ENCODE measurements at places on chromosomes 6 and 20. TPM values are rescaled to one million over a fixed set of nuclear protein-coding genes. Genes with fewer than 3 reads are reported as not detected.

Gene CNKSR3
- total RNA-seq: 10.5 TPM

Gene TMX4
- total RNA-seq: 45.2 TPM

Gene SH3BGRL2
- 22.4 TPM for total RNA-seq

Gene CRISP2
- total RNA-seq: not detected

GRCh38 chr20:60565083-60565482 lies 606.9 kb downstream of the CDH26 start:
- no peaks in the 10 kb centered on the region for H3K4me1 ChIP-seq
- H3K36me3 ChIP-seq: no peaks in the 10 kb centered on the region
- H3K4me3 ChIP-seq: no peak overlapping the region
- H3K27me3 ChIP-seq: no peaks in the 10 kb centered on the region

DNA sequence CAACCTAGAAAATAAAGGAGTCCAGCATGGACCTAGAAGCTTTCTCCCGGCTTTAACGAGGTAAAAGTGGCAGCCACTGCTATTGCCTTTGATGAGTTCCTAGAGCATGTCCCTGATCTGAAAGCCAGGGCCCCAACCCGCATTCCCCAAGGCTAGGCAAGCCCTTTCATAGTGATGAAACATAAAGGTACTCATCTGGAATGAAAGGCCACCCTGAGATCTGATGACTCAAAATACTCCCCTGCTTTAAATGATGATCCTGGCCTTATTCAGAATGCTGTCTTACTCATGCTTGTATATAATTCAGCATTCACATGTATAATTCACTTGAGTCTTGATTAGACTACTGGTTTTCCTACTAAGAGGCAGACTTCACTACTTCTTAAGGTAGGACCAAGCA lies 21.3 kb downstream of the TTPAL start:
- DNase-seq: no peak
- H3K27me3 ChIP-seq: no peaks in the 10 kb centered on the region
- peak overlapping the region; percentile 80 for H3K27ac ChIP-seq

DNA sequence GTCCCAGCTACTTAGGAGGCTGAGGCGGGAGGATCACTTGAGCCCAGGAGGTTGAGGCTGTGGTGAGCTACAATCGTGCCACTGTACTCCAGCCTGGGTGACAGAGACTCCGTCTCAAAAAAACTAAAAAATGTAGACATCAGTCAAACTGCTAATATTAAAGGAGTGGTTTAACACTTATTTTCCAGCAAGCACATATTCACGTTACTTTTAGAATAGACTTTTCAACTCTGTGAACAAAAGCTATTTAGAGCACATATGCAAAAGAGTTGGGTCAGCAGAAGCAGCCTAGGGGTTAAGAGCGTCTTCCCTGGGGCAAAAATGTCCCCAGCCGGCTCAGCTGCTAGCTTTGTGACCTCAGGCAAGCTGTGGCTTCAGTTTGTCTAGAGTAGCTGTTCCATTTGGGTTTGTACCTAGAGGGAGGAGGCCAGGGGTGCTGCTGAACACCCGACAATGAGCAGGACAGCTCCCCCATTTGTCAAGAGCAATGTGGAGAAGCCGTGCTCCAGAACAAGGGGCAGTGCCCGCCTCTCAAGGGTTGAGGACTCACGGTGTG lies 62.5 kb upstream of the PTGIS start:
- DNase-seq: no peak
- peak overlapping the region; percentile 58 for H3K27ac ChIP-seq

DNA sequence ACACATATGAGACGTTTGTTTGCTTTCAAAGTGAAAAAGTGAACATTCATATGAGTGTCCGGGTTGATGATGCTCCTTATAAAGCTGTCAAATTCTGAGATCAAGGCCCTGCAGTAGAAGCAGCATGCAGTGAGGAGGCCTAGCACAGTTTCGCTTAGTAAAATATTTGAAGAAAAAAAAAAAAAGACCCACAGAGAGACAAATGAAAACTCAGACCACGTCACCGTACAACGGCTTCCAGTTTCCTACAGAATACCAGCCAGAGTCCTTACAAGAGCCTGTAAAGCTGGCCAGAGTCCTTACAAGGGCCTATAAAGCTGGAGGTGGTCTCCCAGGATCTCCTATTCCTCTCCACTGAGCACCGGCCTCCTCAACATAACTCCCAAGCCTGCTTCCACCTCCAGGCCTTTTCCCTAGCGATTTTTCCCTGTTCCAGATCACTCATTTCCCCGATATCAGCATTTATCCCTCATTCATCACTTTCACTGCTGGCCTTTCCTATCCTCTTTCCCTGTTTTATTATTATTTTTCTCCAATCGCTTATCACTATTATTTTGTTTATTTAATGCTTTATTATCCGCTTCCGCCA lies 1.5 kb upstream of the HMGN4 start:
- peaks cover 5% of the 10 kb centered on the region for H3K36me3 ChIP-seq
- peak overlapping the region; percentile 82 for H3K4me3 ChIP-seq
- H3K27me3 ChIP-seq: no peaks in the 10 kb centered on the region
- peaks cover 9% of the 10 kb centered on the region for H3K4me1 ChIP-seq
- peak overlapping the region; percentile 95 for H3K27ac ChIP-seq

- no peaks in the 10 kb centered on the region for H3K4me1 ChIP-seq
- no peaks in the 10 kb centered on the region for H3K36me3 ChIP-seq
- no peak for DNase-seq
- no peak overlapping the region for H3K4me3 ChIP-seq
Observed at GRCh38 chr6:40476673-40477072, 110.5 kb downstream of the LRFN2 start.

- no peak overlapping the region for H3K4me3 ChIP-seq
- no peaks in the 10 kb centered on the region for H3K4me1 ChIP-seq
- H3K27ac ChIP-seq: no peak overlapping the region
- H3K36me3 ChIP-seq: no peaks in the 10 kb centered on the region
Observed at GRCh38 chr6:70221025-70221714, 81.7 kb downstream of the COL9A1 start.

- H3K36me3 ChIP-seq: no peaks in the 10 kb centered on the region
- no peak overlapping the region for H3K27ac ChIP-seq
- no peak for DNase-seq
- no peaks in the 10 kb centered on the region for H3K27me3 ChIP-seq
Observed at GRCh38 chr6:105628156-105628860, 225.4 kb upstream of the PREP start.

DNA sequence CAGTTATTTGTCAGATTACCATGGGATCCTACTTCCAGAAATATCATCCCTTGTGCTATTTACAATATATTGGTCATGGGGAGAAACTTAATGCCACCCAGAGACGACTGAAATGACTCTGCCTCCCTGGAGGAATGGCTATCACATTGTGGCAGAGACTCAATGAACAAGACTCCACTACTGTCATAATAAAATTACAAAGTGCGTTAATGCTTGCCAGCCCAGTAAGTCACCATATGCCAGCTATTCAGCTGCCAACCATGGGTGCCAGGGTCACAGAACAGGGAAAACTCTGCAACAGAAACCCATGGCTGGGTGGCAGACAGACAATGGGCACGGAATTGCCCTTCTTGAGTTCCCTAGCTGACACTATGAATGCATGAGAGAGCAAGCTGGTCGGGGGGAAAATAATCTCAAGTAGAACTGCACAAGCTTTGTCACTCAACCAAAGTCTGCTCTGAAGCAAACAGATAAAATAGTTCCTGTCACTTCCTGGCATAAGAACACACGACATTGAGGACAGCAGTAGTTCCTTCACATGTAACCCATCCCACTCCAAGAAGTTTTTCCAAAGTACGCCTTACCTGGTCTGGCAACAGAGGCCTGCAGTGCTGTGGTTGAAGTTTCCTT lies 32.1 kb downstream of the TP53INP2 start:
- DNase-seq: no peak
- no peak overlapping the region for H3K27ac ChIP-seq
- no peaks in the 10 kb centered on the region for H3K4me1 ChIP-seq
- H3K4me3 ChIP-seq: no peak overlapping the region

DNA sequence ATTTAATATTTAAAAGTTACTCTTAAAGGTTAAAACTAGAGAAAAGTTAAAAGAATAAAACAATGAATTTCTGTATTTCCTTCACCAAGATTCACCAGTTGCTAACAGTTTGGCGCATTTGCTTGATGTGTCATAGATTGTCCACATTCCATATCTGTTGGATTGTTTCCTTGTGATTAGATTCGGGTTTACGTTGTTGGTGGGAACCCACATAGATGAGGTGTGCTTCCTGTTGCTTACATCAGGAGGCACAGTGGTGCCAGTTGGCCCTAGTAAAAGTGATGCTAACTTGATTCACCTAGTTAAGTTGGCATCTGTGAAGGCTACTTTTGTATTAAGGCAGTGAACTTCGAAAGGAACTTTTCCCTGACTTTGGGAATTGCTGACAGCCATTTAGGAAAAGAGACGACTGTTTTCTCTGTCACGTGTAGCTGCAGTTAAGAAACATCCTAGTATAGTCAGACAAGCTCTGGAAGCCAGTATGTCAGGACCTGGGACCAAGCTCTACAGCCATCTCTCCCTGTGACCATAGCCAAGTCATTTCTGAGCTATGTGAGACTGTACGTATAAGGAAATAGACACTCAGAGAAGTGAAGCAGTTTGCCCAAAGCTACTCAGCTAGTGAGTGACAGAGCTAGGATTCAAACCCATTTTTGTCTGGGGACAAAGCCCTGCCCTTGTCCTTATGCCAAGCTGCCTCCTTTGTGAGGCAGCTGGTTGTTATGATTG lies 49.0 kb downstream of the PPARD start:
- peaks cover 9% of the 10 kb centered on the region for H3K4me1 ChIP-seq
- peak overlapping the region; percentile 46 for H3K27ac ChIP-seq
- no peak for DNase-seq
- no peak overlapping the region for H3K4me3 ChIP-seq
- H3K36me3 ChIP-seq: no peaks in the 10 kb centered on the region

GRCh38 chr6:150373260-150373701 lies 4.5 kb downstream of the IYD start:
- peak; percentile 36 for DNase-seq
- H3K27me3 ChIP-seq: no peaks in the 10 kb centered on the region
- H3K4me3 ChIP-seq: no peak overlapping the region
- H3K27ac ChIP-seq: no peak overlapping the region
- H3K36me3 ChIP-seq: no peaks in the 10 kb centered on the region
- H3K4me1 ChIP-seq: peaks cover 9% of the 10 kb centered on the region

- no peak for DNase-seq
- no peaks in the 10 kb centered on the region for H3K27me3 ChIP-seq
- no peaks in the 10 kb centered on the region for H3K4me1 ChIP-seq
- no peak overlapping the region for H3K4me3 ChIP-seq
- no peak overlapping the region for H3K27ac ChIP-seq
Observed at GRCh38 chr20:41468994-41469600, 102.5 kb upstream of the EMILIN3 start.

DNA sequence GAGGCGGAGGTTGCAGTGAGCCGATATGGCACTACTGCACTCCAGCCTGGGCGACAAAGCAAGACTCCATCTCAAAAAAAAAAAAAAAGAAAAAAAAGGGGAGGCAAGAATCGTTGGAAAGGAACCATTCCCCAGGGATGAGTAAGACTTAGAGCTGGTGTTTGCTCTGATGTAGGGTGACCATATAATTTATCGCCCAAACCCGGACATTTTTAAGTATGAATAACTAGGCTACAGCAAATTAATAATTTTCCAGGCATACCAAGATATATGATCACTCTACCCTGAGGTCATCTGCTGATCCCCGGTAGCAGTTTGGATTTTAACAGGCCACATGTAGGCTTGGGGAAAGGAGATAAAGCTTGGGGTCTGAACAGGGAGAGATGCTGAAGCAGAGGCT lies 260.9 kb downstream of the BTBD9 start:
- no peak overlapping the region for H3K27ac ChIP-seq
- H3K4me3 ChIP-seq: no peak overlapping the region
- no peaks in the 10 kb centered on the region for H3K36me3 ChIP-seq
- no peaks in the 10 kb centered on the region for H3K4me1 ChIP-seq
- H3K27me3 ChIP-seq: no peaks in the 10 kb centered on the region

- H3K27ac ChIP-seq: no peak overlapping the region
- peaks cover 46% of the 10 kb centered on the region for H3K27me3 ChIP-seq
- DNase-seq: no peak
- peaks cover 21% of the 10 kb centered on the region for H3K4me1 ChIP-seq
- no peaks in the 10 kb centered on the region for H3K36me3 ChIP-seq
Observed at GRCh38 chr20:672963-673602, 2.5 kb downstream of the SCRT2 start.

All from left lung (tissue), 14 donors.